Left lung (tissue), 14 donors: ENCODE measurements at places on chromosomes 12 and 14.

GRCh38 chr12:104319028-104319427, 15.5 kb downstream of the EID3 start:
- no peak overlapping the region for H3K27ac ChIP-seq
- no peak for DNase-seq
- no peaks in the 10 kb centered on the region for H3K36me3 ChIP-seq
- no peak overlapping the region for H3K4me3 ChIP-seq
- no peaks in the 10 kb centered on the region for H3K27me3 ChIP-seq

DNA sequence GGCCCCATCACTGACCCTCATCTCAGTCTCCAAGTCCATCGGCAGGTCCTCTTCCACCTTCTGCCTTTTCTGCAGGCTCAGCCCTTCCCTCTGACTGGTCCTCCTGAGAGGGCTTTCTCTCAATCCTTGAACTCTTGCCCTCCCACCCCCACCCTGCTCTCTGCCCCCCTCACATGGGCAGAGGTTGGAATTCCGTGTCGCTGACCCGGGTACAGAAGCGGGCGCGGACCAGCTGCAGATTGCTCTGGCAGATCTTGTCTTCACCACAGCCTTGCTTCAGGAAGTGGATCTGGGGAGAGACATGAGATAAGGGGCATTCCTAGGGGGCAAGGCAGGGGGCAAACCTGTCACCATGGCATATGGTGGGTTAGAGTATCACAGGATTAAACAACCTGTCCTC, 12.4 kb downstream of the ITGA7 start:
- H3K4me3 ChIP-seq = no peak overlapping the region
- H3K4me1 ChIP-seq = no peaks in the 10 kb centered on the region
- no peak for DNase-seq

DNA sequence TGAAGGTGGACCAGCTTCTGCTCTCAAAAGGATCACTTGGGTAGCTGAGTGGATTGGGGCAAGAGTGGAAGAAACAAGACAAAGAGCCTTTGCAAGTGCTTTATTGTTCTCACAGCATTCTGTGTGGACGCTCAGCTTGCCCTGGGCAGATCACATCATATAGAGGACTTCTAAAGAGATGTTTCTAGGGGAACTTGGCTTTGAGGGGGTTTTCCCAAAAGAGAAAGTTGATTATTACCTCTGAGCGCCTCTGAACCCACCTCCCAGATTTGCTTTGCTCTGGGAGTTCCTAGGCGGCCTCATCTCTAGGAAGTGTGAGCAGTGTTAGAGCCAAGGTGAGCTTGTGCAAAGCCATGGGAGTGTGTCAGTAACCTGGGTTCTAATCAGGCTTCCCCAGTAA, 81.7 kb downstream of the RIN3 start:
- no peak overlapping the region for H3K27ac ChIP-seq
- no peak overlapping the region for H3K4me3 ChIP-seq
- no peaks in the 10 kb centered on the region for H3K27me3 ChIP-seq
- peaks cover 3% of the 10 kb centered on the region for H3K36me3 ChIP-seq

DNA sequence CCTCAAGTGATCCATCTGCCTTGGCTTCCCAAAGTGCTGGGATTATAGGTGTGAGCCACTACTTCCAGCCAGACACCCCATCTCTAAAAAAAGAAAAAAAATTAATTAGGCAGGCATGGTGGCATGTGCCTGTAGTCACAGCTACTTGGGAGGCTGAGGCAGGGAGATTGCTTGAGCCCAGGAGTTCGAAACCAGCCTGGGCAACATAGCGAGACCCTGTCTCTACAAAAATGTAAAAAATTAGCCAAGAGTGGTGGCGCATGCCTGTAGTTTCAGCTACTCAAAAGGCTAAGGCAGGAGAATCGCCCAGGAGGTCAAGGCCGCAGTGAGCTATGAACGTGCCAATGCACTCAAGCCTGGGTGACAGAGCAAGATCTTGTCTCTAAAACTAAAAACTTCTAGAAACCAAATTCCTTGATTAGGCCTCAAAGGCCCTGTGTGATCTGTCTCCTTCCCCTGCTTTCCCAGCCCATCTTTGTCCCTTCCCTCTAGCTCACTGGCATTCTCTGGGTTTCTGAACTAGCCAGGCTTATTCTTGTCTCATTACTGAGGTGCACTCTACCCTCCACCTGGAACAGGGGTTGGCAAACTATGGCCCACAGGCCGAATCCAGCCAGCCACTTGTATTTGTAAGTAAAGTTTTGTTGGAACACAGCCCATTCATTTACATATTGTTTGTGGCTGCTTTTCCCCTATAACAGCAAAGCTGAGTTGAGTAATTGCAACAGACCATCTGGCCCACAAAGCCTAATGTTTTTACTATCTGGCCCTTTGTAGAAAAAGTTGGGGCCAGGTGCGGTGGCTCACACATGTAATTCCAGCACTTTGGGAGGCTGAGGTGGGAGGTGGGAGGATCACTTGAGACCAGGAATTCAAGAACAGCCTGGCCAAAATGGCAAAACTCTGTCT, 17.2 kb upstream of the TPCN1 start:
- no peak overlapping the region for H3K27ac ChIP-seq
- H3K4me3 ChIP-seq = no peak overlapping the region
- H3K36me3 ChIP-seq = no peaks in the 10 kb centered on the region
- peaks cover 70% of the 10 kb centered on the region for H3K4me1 ChIP-seq
- no peak for DNase-seq

DNA sequence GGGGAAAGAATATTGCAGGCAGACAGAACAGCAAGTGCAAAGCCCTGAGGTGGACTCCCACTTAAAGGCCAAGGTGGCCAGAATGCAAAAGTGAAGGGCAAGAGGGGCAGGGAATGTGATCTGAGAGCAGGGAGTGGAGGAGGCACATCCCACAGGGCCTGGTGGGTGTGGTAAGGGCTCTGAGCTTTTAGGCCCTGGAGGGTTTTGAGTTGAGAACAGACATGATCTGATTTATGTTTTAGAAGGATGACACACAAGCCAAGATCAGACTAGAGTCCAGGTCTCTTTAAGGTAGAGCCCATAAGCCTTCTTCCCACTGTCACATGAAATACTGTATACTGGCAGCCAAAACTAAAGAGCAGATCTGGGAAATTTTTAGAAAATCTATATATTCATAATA, 162.5 kb downstream of the SLC38A4 start:
- H3K4me1 ChIP-seq = peaks cover 11% of the 10 kb centered on the region
- no peaks in the 10 kb centered on the region for H3K27me3 ChIP-seq
- no peak for DNase-seq
- H3K4me3 ChIP-seq = no peak overlapping the region
- H3K36me3 ChIP-seq = no peaks in the 10 kb centered on the region

DNA sequence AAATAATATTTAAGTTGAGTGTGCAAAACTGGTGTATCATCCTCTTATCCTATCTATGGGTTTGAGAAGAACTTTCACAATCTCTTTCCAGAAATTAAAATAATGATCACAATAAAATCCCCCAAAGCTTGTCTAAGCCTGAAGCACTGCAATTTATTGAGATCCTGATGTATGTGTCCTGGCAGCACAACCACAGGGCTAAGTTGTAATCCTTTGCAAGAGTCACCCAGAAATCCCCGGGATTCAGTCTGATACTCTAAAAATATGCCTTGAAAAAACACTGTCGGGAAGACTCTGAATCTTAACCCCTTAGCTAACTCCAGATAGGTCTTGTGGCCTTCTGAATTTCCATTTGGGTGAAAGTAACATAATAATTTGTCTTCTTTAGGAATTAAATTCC, 40.3 kb upstream of the STXBP6 start:
- H3K27me3 ChIP-seq = no peaks in the 10 kb centered on the region
- H3K4me1 ChIP-seq = no peaks in the 10 kb centered on the region
